Activated CD4-positive, alpha-beta memory T cell treated with anti-CD3 and anti-CD28 coated beads, Interleukin-2, amount 10 ng/mL, durations not matched to agents 7 days and 5 days (primary cell): ENCODE measurements at places on chromosomes 1 and 21.

- H3K27me3 ChIP-seq: peaks cover 9% of the 10 kb centered on the region
- no peaks in the 10 kb centered on the region for H3K36me3 ChIP-seq
- no peak for DNase-seq
- H3K4me3 ChIP-seq: no peak within 1 kb of the TSS
- H3K4me1 ChIP-seq: no peaks in the 10 kb centered on the region
Observed at GRCh38 chr1:177170756-177171535, at the start of gene BRINP2. BRINP2 (plus strand) TSS chr1:177170958; CDS start chr1:177229877, 58,919 bp downstream.

GRCh38 chr1:40820251-40820797 is 36.7 kb downstream of the KCNQ4 start:
- peaks cover 24% of the 10 kb centered on the region for H3K4me1 ChIP-seq
- no peak overlapping the region for H3K27ac ChIP-seq
- no peaks in the 10 kb centered on the region for H3K36me3 ChIP-seq
- H3K27me3 ChIP-seq: peaks cover 3% of the 10 kb centered on the region

GRCh38 chr21:36096398-36097290 is 26.8 kb downstream of the CBR1 start:
- H3K27me3 ChIP-seq: peaks cover 15% of the 10 kb centered on the region
- H3K36me3 ChIP-seq: peaks cover 9% of the 10 kb centered on the region
- no peak for DNase-seq
- H3K4me3 ChIP-seq: no peak overlapping the region
- no peak overlapping the region for H3K27ac ChIP-seq
- no peaks in the 10 kb centered on the region for H3K4me1 ChIP-seq

DNA sequence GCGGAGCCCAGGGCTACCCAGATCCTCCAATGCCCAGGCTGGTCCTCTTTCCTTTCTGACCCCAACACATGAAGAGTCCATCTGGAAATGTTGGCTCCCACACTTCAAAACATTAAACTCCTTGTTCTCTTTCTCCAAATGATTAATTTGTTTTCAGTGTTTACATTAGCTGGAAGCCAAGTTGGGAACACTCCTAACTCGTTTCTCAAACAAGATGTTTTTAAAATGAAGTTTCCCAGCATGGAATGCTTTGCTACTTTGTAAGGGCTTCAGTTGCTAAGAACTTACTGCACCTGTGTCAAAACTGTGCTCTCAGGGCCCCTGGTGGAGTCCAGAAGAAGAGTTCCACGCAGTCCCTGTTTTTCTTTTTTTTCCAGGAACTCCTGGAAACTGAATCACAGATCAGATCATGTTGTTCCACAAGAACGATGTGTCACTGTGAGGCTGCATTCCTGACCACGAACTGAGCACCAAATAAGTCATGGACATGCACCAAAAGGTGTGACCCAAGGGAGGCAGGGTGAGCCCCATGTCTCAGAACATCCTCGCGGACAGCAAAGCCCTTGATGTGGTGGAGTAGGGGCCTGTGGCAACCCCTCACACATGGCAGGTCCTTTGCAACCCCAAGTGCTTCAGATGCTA is 257.3 kb downstream of the KCNJ6 start:
- no peak overlapping the region for H3K4me3 ChIP-seq
- H3K27me3 ChIP-seq: peaks cover 7% of the 10 kb centered on the region
- no peak for DNase-seq
- H3K27ac ChIP-seq: no peak overlapping the region
- H3K4me1 ChIP-seq: no peaks in the 10 kb centered on the region

GRCh38 chr1:44239331-44239960 is 26.2 kb downstream of the DMAP1 start:
- no peak overlapping the region for H3K27ac ChIP-seq
- peaks cover 3% of the 10 kb centered on the region for H3K4me1 ChIP-seq
- H3K27me3 ChIP-seq: no peaks in the 10 kb centered on the region
- no peak for DNase-seq
- H3K36me3 ChIP-seq: no peaks in the 10 kb centered on the region
- H3K4me3 ChIP-seq: no peak overlapping the region

- no peak overlapping the region for H3K27ac ChIP-seq
- H3K27me3 ChIP-seq: peaks cover 24% of the 10 kb centered on the region
- H3K4me1 ChIP-seq: no peaks in the 10 kb centered on the region
- H3K36me3 ChIP-seq: no peaks in the 10 kb centered on the region
Observed at GRCh38 chr21:34630536-34631143, 15.7 kb upstream of the RCAN1 start.

- H3K4me1 ChIP-seq: peaks cover 20% of the 10 kb centered on the region
- no peak overlapping the region for H3K27ac ChIP-seq
- no peaks in the 10 kb centered on the region for H3K36me3 ChIP-seq
- no peak for DNase-seq
- peaks cover 8% of the 10 kb centered on the region for H3K27me3 ChIP-seq
- H3K4me3 ChIP-seq: no peak overlapping the region
Observed at GRCh38 chr1:30283199-30283962, 440.0 kb downstream of the MATN1 start.

DNA sequence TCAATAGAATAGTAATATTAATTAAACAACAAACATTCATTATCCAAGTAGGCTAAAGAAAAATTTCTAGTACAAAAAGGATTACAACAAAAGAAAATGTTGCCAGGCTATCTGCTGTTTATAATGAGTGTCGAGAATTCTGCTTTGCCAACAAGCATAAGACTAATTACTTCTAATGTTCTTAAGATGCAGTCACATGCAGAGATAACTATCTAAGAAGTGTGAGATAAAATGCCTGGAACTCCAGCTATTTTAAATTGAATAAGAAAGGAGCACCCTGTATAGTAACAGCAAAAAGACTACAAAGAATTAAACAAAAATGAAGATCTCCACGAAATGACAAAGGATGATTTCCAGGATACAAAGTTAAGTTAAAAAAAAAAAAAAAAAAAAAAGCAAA is 59.9 kb downstream of the APP start:
- no peak for DNase-seq
- H3K27ac ChIP-seq: no peak overlapping the region
- H3K36me3 ChIP-seq: no peaks in the 10 kb centered on the region
- no peaks in the 10 kb centered on the region for H3K27me3 ChIP-seq
- H3K4me3 ChIP-seq: no peak overlapping the region

GRCh38 chr21:45489722-45489982 is 52.6 kb downstream of the SLC19A1 start:
- DNase-seq: no peak
- no peaks in the 10 kb centered on the region for H3K36me3 ChIP-seq

GRCh38 chr1:244209955-244210354 is 158.9 kb downstream of the ZBTB18 start:
- H3K4me1 ChIP-seq: no peaks in the 10 kb centered on the region
- no peak overlapping the region for H3K27ac ChIP-seq
- no peak overlapping the region for H3K4me3 ChIP-seq
- no peaks in the 10 kb centered on the region for H3K36me3 ChIP-seq
- peaks cover 7% of the 10 kb centered on the region for H3K27me3 ChIP-seq
